ENCODE measurements at places on chromosomes 4 and X.

GRCh38 chr4:10808591-10808990, 124.0 kb upstream of the CLNK start:
- no peak for DNase-seq

DNA sequence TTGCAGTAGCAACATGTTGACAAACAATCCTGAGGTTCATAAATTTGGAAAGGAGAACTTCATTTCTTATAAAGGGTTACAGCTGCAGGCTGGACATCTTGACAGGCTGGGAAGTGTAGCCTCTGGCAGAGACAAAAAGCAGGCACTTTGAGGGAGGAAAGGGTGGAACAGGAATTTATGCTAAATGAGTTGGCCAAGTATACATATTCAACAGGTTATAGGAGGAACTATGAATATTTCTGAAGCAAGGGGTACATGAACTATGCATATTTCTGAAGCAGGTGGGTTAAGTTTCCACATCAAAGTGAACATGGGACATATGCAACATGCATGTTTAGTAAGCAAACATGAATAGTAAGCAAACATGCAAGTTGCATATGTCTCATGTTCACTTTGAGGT, 1.6 kb upstream of the ANTXR2 start:
- DNase-seq = no peak

DNA sequence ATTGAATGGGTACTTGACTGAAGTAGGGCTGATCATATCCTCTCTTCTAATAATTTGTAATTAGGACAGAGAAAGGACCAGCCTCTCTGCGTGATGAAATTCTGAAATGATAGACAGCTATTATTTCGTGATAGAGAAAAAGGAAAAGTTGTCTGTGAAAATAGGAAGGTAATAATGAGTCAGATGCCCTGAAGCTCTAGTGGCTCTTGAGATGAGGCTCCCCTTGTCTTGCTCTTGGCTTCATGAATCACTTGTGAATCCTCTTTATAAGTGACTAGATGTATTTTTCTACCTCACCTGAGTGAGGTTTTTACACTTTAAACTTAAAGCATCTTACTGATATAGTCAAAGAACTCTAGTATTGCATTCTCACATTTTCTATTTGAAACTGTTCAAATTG, 888.9 kb downstream of the PCDH18 start:
- DNase-seq = no peak

DNA sequence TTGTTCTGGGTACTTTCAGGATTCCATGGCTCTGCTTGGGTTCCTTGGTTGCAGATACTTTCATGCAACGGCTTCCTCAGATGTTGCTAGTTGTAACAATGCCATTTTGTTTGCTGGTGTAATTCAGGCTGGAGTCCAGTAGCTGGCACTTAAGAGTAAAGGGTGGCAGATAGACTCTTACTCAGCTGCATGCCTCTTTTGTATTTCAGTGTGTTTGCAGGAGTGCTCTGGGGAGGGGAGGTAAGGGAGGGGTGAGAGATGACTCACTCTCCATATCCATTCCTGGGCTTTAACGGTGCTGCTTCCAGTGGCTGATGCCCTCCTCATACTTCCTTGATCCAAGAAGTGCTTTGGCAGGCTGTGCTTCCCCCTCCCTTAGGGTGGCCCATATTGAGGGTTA, 155.2 kb downstream of the ZNF330 start:
- no peak for DNase-seq

- no peak for DNase-seq
Measured at GRCh38 chr4:153366486-153366885, 22.0 kb downstream of the MND1 start.

DNA sequence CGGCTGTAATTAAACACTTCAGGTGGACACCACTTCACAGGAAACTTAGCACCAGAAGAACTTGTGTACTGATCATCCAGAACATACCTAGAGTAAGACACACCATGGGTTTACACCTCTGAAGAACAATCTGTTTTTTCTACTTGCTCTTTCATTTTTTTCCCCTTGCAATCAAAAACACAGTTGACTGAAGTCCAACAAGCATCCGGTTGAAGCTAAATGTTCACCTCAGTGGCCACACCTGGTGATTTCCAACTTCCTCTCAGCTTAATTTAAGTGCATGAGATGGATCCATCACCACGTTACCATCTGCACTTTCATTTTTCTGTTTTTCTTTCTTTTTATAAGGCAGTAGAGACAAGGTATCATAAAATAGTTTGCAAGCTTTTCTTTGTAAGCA, 4.9 kb upstream of the TXK start:
- DNase-seq = no peak

- DNase-seq = no peak
Measured at GRCh38 chr4:75566911-75567310, 11.0 kb downstream of the ODAPH start.

GRCh38 chr4:145881989-145882388, 56.6 kb downstream of the ZNF827 start:
- no peak for DNase-seq

DNA sequence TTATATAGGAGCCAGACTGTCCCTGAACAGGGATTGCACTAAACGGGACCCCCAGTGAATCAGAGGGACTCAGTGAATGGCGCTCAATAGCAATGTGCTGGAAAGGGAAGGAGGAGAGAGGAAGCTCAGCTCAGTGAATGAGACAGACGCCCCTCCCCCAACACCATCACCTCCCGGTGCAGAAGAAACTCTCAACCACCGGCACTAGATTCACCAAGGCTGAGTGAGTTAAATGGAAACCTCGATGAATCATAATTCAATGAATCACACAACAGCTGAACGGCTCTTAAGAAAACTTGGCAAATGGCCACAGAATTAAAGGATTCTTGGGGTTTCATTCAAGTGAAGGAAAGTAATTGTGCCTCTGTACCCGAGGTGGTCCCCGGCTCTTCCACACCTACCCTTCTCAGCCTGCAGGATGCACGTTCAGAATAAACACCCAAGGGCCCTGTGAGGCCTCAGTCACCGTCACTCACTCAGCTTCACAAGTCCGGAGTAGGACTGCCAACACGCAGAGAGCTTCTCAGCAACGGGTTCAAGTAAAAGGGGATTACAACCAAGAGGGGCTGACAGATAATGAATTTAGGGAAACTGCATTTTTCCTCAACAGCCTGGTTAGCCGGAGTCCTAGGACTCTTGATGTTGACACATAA, 29.3 kb downstream of the CRMP1 start:
- no peak for DNase-seq

DNA sequence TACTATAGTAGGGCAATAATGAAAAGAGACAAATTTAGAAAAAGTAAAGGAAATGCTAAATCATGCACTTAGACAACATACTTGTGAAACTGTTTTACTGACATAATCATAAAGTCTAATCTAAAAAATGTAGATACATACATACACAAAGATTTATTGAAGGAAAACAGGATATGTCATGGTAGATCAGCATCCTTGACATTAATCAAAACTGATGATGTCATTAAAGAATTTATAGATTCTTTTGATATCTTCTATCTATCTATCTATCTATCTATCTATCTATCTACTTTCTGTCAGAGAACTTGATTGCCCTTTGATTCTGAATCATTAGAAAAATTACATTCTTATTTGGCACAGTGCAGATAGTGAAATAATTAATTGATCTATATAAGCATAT, 311.3 kb downstream of the CCSER1 start:
- no peak for DNase-seq
